Activated CD4-positive, alpha-beta T cell treated with anti-CD3 and anti-CD28 coated beads, Interleukin-2, amount 10 ng/mL, durations not matched to agents 7 days and 5 days (primary cell): ENCODE measurements at places on chromosomes 13 and 19.

DNA sequence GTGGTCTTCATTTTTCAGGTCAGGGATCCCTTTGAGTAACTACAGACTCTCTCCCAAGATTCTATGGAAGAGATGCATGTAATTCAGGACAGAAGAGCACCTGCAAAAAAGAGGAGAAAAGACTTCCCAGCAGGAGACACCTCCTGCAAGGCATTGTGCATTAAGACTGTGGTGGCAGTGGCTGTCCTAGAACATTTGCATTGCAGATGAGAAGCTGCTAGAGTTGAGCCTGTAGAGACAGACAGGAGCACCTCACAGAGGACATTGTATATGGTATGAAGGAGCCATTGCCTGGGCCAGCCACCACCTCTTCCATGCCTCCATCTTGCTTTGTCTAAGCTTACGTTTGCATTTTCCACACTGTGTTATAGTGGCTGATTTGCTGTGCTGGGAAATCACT, 11.2 kb upstream of the MYO16 start:
- no peak for DNase-seq

- DNase-seq, result no peak
Observed at GRCh38 chr13:99556867-99557443, 55.7 kb downstream of the TM9SF2 start.

DNA sequence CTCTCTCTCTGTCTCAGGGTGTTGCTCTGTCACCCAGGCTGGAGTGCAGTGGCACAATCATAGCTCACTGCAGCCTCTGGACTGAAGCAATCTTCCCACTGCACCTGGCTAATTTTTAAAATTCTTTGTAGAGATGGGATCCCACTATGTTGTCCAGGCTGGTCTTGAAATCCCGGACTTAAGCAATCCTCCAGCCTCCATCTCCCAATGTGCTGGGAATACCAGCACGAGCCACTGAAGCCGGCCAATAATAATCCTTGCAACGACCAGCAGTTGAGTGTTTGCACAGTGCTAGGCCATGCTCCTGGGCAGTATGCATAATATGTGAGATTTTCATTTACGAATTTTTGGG, 640 bp upstream of the EPOR start:
- DNase-seq, result no peak

DNA sequence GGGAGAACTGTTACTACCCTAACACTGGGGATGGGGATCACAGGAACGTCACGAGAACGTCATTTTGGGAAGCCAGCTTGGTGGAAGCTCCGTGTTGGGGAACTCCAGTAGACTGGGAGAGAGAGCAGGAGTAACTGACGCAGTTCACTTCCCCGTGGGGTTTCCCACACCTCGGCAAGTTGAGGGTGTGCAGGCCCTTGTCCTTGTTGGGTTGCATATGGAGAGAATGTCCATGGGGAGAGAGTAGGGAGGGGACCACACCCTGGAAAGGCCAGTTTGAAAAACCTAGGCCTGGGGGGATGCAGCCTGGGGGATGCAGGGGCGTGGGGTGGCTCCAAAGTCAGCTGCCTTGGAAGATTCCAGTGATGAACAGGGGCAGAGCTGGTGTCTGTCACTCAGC, 50.7 kb upstream of the MCF2L start:
- no peak for DNase-seq

GRCh38 chr19:55598034-55598433, 1.3 kb downstream of the FIZ1 start:
- no peak for DNase-seq

- no peak for DNase-seq
Observed at GRCh38 chr19:3404324-3405260, 38.2 kb downstream of the NFIC start.

- no peak for DNase-seq
Observed at GRCh38 chr13:24511816-24512196, 772 bp downstream of the PARP4 start.

DNA sequence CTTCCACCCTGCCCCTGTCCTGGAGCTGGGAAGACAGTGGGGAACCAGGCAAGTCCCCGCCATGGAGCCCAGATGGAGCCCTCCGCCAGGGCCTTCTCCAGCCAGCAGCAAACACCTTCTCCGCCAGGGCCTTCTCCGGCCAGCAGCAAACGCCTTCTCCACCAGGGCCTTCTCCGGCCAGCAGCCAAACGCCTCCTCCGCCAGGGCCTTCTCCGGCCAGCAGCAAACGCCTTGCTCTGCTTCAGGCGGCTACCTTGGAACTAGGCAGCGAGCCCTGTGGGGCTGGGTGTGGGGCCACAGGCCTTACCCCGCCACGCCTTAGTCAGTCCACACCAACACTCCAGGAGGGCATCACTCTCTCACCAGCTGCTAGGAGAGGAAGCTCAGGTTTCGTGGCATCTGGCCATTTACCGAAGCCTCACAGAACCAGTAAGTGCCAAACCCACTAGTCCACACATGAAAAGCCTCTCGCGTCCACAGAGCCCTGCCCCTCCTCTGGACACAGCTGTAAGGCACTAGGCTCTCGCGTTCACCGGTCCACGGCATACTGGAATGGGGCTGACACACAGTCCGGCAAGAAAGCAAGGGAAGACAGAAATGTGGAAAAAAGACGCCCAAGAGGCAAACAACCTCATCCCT, 41.0 kb downstream of the MLLT1 start:
- DNase-seq, result no peak

GRCh38 chr19:36497001-36497400, 7.6 kb upstream of the ZNF566 start:
- no peak for DNase-seq

- peak; percentile 76 for DNase-seq
Observed at GRCh38 chr13:99380921-99381645, 73.9 kb upstream of the GPR183 start.

GRCh38 chr13:62305756-62306155, 890.1 kb upstream of the PCDH20 start:
- DNase-seq, result no peak

- no peak for DNase-seq
Observed at GRCh38 chr13:51935326-51936171, 73.8 kb downstream of the CCDC70 start.

- no peak for DNase-seq
Observed at GRCh38 chr19:33905473-33905936, 108.8 kb downstream of the KCTD15 start.

GRCh38 chr13:83672612-83673011, 209.7 kb downstream of the SLITRK1 start:
- DNase-seq, result no peak

GRCh38 chr13:56888455-56888854, 252.3 kb upstream of the PRR20A start:
- DNase-seq, result no peak

DNA sequence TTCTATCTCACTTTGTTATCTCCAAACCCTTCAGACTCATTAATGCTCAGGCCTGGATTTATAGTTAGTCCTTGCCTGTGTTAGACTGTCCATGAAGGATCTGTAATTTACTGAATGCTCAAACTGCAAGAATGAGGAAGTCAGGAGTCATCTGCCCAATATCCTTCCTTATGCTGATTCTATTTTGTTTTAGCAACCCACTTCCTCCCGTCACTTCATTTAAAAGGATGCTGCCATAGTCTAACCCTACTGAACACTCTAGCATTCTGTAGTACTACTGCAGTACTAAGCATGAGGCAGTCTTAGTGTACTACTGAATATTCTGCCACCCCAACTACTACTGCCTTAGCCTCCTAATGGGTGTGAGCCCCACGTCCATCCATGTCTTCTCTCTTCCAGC, 1.5 kb downstream of the FCAR start:
- no peak for DNase-seq

- DNase-seq, result no peak
Observed at GRCh38 chr13:63337921-63338320, 1922.3 kb upstream of the PCDH20 start.

DNA sequence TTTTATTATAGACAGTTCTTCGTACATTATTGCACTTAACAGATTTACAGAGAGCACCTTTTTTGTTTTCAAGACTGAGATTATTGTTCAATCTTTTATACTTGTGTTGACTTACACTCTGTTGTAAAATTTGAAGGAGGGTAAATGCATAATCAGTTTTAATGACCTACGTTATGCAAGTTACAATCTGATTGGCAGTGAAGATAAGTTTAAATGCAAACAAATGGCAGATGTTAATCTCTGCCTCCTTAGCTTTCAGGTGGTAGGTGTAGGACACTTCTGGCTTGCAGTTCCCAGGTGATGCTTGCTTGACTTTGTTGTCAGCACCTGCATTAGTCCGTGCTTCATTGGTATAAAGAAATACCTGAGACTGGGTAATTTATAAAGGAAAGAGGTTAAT, 424.9 kb downstream of the FGF9 start:
- no peak for DNase-seq

- DNase-seq, result no peak
Observed at GRCh38 chr13:108919036-108919907, 289.9 kb downstream of the MYO16 start.

DNA sequence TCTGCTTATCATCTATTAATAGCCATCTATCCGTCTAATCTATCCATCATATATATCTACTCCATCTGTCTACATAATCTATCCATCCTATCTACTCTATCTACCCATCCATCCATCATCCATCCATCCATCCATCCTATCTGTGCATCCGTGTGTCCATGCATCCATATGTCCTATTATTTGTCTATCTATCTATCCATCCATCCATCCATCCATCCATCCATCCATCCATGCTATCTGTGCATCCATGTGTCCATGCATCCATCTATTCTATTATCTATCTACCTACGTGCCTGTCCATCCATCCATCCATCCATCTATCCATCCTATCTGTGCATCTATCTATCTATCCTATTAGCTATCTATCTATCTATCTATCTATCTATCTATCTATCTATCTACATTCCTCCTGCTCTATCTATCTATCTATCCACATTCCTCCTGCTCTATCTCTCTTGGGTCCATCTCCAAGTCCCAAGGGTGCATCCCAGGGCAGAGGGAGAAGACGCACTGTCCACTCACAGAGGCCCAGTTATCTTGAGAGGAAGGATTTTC, 1.9 kb downstream of the CYP4F2 start:
- no peak for DNase-seq

DNA sequence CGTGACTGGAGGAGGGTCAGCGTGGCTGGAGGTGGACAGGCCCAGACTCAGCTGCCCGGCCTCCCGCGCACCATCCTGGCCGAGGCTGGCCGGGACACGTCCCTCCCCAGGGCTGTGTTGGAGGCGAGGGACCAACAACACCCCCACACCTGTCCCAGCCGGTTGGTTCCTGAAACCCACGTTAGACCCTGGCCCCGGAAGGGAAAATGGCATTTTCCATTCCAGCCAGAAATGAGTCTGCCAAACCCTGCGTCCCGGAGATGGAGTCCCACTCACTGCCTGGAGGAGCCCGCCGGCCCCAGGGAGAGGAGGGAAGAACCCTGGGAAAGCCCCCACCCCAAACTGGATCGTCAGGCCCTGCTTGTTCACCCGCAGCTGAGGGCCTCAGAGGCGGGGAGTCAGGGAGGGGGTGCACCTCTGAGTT, 4.8 kb upstream of the WDR18 start:
- DNase-seq, result no peak

DNA sequence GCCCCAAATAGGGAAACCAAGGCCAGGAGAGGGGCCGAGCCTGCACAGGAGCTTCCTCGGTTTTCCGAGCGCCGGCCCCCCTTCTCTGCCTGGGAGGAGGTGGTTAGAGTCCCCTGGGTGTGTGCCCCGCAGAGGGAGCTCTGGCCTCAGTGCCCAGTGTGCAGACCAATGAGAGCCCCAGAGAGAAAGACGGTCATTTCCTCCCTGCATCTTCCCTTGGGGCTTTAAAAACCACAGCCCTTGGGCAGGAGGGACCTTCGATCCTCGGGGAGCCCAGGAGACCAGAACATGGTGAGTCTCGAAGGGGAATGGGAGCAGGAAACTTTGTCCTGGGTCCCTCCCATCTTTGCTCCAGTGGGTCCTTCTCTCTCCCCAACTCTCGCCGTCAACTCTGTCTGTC, at the start of gene C5AR1:
Gene C5AR1 (plus strand): TSS at position 254 of the 400 bp plus-strand sequence. CDS start 35 bp downstream, at position 289.
- no peak for DNase-seq

DNA sequence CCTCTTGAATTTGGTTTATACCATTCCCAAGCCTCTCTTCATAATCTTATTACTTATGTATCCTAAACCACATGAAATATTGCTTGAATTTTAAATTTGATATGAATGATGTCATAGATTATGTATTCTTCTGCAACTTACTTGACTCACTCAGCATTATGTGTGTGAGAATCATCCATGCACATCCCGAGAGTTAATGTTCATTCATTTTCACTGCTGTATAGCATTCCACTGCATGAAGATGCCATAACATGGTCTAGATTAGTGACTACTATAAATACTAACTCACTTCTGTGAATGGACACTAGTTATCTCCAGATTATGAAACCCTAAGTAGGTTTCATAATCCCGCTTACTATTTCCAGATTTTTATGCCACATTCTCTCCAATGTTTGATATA, 25.0 kb upstream of the RAP2A start:
- no peak for DNase-seq

GRCh38 chr19:17721111-17721628, 1.9 kb downstream of the MAP1S start:
- DNase-seq, result no peak

- no peak for DNase-seq
Observed at GRCh38 chr13:25744178-25744577, 307.6 kb downstream of the SHISA2 start.

- no peak for DNase-seq
Observed at GRCh38 chr13:73828811-73829210, 305.4 kb downstream of the KLF12 start.

GRCh38 chr19:29672933-29673336, 7.7 kb downstream of the PLEKHF1 start:
- DNase-seq, result peak; percentile 88

GRCh38 chr13:30364133-30364532, 56.8 kb upstream of the KATNAL1 start:
- no peak for DNase-seq

DNA sequence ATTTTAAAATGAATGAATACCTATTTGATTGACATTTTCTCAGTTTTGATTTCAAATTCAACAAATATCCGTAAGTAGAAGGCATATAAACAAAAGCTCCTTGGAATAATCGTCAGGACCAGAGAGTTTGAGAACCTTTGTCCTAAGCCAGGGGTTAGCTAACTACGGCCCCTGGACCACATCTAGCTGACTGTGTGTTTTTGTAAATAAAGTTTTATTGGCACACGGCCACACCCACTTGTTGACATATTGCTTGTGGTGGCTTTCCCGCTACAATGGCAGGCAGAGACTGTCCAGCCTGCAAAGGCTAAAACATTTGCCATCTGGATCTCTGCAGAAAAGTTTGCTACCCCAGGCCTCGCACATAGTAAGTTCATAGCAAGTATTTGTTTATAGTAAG, 83.4 kb downstream of the GNG7 start:
- DNase-seq, result no peak
